Activated CD8-positive, alpha-beta memory T cell treated with anti-CD3 and anti-CD28 coated beads for 1 hour (primary cell): ENCODE measurements at places on chromosomes 6 and 20.

DNA sequence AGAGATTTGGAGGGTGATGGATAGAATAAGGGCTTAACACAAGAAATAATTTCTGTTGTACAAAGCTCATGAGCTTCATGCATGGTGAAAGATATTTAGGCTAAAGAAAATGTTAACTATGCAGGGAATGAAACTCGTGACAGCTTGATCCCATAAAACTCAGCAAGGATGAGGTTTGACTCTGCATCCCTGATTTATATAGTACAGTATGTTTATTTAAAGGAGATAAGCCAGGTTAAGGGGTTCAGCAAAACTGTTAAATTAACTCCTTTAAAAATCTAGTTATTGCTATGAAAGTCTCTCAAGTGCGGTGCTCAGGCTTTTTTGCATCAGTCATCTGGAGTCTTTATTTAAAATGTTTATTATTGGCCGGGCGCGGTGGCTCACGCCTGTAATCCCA is 326.4 kb downstream of the LAMA2 start:
- no peak for DNase-seq

GRCh38 chr6:139912735-139913400 is 538.4 kb upstream of the CITED2 start:
- DNase-seq, result no peak

- DNase-seq, result no peak
These were observed 91.0 kb downstream of the BCKDHB start for GRCh38 chr6:80197474-80197873.

- no peak for DNase-seq
These were observed 875 bp upstream of the ZBTB9 start for GRCh38 chr6:33453393-33454008.

DNA sequence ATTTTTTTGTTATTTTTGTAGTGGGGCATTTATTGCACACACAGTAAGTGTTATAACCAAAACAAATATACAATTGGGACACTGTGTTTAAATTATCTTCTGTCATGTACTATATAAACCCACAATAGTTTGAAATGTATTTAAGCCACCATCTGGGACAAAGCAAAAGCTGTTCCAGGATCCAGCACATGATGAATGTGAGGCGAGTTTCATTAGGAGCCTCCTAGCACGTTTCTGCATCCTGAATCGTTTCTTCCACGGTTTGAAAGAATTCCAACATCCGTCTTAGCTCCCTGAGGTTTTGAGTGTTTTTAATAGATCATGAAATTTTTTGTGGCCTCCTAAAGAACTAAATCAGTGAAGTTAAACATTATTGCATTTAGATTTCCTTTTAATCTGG is 65.8 kb downstream of the EYA4 start:
- DNase-seq, result no peak

DNA sequence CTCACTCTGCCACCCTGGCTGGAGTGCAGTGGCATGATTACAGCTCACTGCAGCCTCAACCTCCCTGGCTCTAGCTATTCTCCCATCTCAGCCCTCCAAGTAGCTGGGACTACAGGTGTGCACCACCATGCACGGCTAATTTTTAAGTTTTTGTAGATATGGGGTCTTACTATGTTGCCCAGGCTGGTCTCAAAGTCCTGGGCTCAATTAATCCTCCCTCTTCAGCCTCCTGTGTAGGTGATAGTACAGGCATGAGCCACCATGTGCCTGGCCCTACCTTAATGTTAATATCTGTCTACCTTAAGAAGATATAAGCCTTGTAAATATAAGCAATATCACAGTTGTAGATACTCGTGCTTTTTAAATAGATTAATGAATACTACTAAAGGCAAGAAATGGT is 16.7 kb downstream of the EEF1A1 start:
- DNase-seq, result no peak

DNA sequence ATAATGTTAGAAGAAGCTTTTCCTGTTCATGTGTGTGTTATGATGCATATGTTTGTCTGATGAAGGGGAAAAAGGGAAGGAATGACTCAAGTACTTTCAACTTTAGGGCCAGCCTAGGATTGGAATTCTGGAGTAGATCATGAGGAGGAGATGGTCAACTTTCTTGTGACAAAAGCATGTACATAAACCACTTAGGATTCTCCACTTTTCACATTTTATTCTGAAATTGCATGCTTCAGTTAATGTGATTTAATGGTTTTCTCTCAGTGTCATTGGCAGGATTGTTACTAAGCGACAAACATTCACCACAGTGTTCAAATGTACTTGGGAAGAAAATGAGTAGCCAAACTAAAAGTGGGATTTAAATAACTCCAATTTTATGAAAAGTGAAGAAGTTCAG is 80.1 kb downstream of the UTRN start:
- no peak for DNase-seq

GRCh38 chr6:105872249-105872648 is 213.9 kb upstream of the PRDM1 start:
- DNase-seq, result no peak

DNA sequence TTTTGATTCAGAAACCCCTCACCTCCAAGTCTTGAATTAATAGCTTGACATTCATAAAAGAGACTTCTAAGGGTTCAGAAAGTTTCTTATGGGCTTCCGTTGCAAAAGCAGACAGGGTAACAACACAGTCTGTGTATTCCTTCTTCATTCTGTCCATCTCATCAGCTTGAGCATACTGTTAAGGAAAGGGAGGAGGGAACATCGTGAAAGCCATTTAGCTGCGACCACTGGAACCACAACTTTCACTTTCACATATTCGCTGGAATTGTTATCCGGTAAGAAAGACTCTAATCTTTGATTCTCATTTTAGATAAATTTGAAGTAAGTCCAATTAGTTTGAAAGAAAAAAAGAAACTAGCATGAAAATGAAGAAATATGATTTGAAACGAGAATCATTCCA is 174.4 kb downstream of the SYNE1 start:
- DNase-seq, result no peak

- no peak for DNase-seq
These were observed 25.2 kb downstream of the UST start for GRCh38 chr6:148771896-148772554.

- DNase-seq, result no peak
These were observed 22.5 kb downstream of the KLHL32 start for GRCh38 chr6:96947055-96947454.

DNA sequence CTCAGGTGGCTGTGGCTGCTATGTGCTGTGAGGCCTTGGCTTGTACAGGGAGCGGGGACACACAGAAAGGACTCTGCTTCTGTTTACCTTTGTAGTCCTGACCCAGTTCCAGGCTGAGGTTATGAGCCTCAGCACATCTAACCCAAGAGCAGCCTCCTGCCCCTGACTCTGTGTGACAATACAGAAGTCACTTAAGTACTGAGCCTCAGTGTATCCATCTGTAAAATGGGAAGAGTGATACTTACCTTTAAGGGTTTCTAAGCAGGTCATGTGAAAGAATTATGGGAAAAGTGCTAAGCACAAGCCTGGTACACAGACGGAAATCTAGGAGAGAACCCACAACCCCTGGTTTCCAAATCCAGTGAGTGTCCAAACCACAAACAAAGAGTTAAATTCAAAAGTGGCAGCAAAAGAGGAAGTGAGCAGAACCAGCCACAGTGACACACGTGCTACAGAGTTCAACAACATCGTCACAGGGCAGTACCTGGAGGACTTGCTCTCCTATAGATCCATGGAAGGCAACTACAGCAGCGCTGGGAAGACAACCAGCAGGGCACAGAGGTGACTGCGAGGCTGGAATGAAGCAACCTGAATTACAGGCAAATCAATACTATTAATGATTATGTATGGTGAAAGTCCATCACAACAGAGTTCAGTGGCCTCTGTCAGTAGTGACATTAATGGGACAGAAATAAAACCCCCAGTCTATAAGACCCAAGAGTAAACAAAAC is 12.5 kb downstream of the TRIM26 start:
- no peak for DNase-seq

- no peak for DNase-seq
These were observed 42.0 kb downstream of the UQCC1 start for GRCh38 chr20:35369804-35370203.

- no peak for DNase-seq
These were observed 98.3 kb downstream of the ANKRD60 start for GRCh38 chr20:58130156-58130555.

GRCh38 chr6:107511511-107511993 is 21.6 kb downstream of the SOBP start:
- no peak for DNase-seq

GRCh38 chr20:13284830-13285229 is 63.8 kb downstream of the ISM1 start:
- no peak for DNase-seq

- DNase-seq, result no peak
These were observed 173.5 kb upstream of the RUNX2 start for GRCh38 chr6:45154679-45155078.

GRCh38 chr20:35370751-35371150 is 41.0 kb downstream of the UQCC1 start:
- DNase-seq, result no peak

GRCh38 chr20:17059465-17059864 is 167.4 kb upstream of the PCSK2 start:
- DNase-seq, result no peak

GRCh38 chr20:40754339-40754943 is 65.4 kb upstream of the MAFB start:
- DNase-seq, result no peak

GRCh38 chr6:92376691-92377090 is 1042.7 kb downstream of the EPHA7 start:
- no peak for DNase-seq

GRCh38 chr6:33577106-33577535 is 3.0 kb downstream of the BAK1 start:
- no peak for DNase-seq

- no peak for DNase-seq
These were observed 25.8 kb downstream of the CAP2 start for GRCh38 chr6:17419189-17419575.

GRCh38 chr6:42028234-42029061 is 21.9 kb upstream of the TAF8 start:
- no peak for DNase-seq
